ENCODE measurements at places on chromosomes 4 and X.

DNA sequence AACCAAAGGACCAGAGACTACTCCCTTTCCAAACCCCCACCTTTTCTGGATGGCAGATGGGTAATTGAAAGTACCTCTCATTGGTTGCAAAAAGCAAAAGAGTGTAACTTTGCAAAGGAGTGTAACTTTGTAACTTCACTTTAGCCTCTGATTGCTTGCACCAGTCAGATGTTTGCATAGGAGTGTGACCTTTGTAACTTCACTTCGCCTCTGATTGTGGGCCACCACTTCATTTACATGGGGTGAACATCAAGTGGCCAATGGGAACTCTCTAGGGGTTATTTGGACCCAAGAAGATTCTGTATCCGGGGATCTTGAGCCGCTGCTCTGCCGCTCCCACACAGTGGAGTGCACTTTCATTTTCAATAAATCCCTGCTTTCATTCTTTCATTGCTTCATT lies 9.9 kb upstream of the SLC25A43 start:
- DNase-seq: no peak

- DNase-seq: no peak
Measured at GRCh38 chr4:139791681-139792080, 126.1 kb downstream of the MGST2 start.

DNA sequence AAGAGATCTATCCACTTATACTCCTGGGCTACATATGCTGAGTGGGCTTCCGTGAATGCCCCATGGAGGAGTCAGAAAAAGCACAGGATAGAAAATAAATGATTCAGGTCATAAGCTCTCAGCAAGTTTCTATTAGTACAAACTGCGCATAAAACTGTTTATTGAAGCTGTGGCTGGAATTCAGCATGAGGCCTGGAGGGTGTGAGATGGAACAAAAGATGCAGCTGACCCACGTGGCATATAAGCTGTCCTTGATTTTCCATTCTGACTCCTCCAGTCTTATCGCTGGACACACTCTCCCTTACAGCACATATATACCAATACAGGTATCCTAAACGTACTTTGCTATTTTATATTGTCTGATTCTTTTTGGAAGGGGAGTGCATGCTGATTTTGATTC lies 17.9 kb downstream of the GRXCR1 start:
- DNase-seq: no peak

- no peak for DNase-seq
Measured at GRCh38 chr4:122625156-122625555, 4.3 kb upstream of the IL21 start.

Data from NCI-H526 (cell line).